H1 (cell line): ENCODE measurements at places on chromosomes 13 and 19. TPM values are rescaled to one million over a fixed set of nuclear protein-coding genes. Genes with fewer than 3 reads are reported as not detected.

Gene TNFRSF19
- 0.50 and 0.57 TPM in 2 replicates for total RNA-seq

Gene RELB
- total RNA-seq = 12.5 and 13.1 TPM in 2 replicates

Gene PLIN4
- 0.45 and 0.54 TPM in 2 replicates for total RNA-seq

Gene SLC8A2
- 7.3 and 8.3 TPM in 2 replicates for total RNA-seq

Gene ZNF726
- not detected in 2 replicates for total RNA-seq

Gene ZNF850
- total RNA-seq = 18.0 and 21.2 TPM in 2 replicates

DNA sequence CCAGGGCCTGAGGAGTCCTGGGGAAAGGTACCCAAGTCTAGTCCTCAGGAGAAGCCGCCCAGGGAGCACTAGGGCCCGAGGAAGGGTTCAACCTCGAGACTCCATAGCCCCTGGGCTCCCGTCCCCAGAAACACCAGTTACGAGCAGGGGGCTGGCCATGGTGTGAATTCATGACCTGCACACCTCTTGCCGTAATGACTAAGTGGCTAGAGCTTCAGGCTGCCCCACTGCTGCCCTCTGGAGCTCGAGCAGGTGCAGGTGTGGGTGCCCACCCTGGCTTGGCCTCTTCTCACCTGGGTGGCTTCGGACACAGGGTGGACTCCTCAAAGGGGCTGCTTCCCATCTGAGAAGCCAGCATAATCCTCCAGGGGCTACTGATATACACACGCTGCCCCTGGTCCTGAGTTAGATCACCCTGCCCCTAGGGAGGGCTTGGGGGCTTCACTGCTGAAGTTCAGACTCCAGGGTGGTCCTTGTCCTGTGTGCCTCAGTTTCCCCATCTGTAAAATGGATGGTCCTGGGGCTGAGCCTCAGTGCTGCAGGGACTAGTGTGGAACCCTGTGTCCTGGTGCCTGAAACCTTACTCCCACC is 13.6 kb downstream of the SPC24 start:
- peaks cover 21% of the 10 kb centered on the region for H3K4me1 ChIP-seq
- H3K27me3 ChIP-seq = no peaks in the 10 kb centered on the region
- no peak overlapping the region for H3K27ac ChIP-seq
- no peak overlapping the region for H3K4me3 ChIP-seq

DNA sequence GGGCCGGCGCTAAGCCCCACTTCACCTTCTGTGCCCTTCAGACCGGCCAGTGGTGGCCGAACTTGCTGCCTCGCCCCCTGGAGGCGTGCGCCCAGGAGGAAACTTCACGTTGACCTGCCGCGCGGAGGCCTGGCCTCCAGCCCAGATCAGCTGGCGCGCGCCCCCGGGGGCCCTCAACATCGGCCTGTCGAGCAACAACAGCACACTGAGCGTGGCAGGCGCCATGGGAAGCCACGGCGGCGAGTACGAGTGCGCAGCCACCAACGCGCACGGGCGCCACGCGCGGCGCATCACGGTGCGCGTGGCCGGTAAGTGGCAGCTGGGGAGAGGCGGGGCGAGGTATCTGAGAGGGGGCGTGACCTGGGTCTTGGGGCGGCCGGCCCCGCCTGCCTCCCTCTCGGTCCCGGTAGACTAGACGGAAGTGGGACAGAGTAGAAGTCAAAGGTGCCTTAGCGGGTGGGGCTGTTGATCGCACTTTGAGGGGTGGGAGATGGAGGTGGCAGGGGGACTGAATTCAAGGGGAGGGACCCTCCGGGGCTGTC is 5.6 kb downstream of the ICAM5 start:
- no peak for DNase-seq
- H3K4me1 ChIP-seq = no peaks in the 10 kb centered on the region
- H3K27ac ChIP-seq = no peak overlapping the region
- H3K4me3 ChIP-seq = peak overlapping the region; percentile 37

DNA sequence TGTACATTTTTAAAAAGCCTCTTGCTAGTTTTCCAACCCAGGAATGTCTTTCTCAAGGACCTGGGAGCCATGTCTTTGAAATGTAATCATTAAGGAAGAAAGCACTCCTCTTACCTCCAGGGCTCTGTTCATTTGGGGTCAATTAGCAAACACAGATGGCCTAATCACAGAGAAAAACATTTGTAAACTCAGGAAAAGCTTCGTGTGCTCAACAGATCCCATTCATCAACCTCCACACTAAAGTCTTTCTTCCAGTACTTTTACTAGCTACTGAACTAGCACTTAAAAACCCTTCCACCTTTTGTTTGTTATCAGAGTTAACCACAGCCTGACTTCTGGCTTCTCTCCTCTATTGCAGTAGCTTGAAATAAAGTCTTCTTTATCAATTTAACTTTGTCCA is 441.4 kb downstream of the PCDH20 start:
- no peak for DNase-seq
- no peaks in the 10 kb centered on the region for H3K36me3 ChIP-seq
- H3K4me3 ChIP-seq = no peak overlapping the region
- no peaks in the 10 kb centered on the region for H3K27me3 ChIP-seq

- no peaks in the 10 kb centered on the region for H3K4me1 ChIP-seq
- no peak overlapping the region for H3K27ac ChIP-seq
- no peaks in the 10 kb centered on the region for H3K27me3 ChIP-seq
- H3K4me3 ChIP-seq = no peak overlapping the region
These were observed 219.9 kb upstream of the IRS2 start for GRCh38 chr13:110006304-110006703.

- no peaks in the 10 kb centered on the region for H3K36me3 ChIP-seq
- H3K27ac ChIP-seq = no peak overlapping the region
- H3K4me3 ChIP-seq = no peak overlapping the region
- no peak for DNase-seq
These were observed 729.4 kb upstream of the SGCG start for GRCh38 chr13:22451327-22451741.

DNA sequence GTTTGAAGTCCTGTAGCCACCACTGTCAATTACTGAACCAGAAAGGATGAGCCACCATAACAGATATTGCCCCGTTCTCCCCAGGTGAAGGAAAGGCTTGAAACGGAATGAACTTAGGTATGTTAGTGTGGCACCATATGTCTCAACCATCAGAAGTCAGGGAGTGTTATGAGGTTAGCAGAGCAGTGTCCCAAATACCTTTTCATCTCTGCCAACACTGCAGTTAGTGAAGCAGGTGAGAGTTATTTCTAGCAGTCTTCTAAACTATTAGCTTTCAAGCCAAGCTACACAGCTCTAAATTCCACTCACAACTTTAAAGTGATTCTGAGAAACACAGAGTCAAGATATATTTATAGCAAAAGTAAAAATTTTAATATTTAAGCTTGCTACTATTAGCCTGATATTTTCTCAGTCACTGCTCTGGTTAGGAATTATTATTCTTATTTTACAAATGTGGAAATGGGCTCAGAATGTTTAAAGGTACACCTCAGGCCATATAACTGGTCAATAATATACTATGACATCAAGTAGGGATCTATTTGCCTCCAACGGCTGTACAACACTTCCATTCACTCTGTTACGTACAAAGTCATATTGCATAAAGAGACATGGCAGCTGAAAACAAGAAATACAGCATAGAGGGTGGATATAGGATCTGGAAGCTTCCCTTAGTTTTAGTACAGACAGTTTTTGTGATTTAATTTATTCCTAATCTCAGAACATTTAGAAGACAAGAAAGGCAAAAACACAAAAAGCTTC is 1527.1 kb upstream of the PRR20A start:
- no peaks in the 10 kb centered on the region for H3K36me3 ChIP-seq
- no peak for DNase-seq
- H3K27me3 ChIP-seq = no peaks in the 10 kb centered on the region
- H3K27ac ChIP-seq = no peak overlapping the region
- no peaks in the 10 kb centered on the region for H3K4me1 ChIP-seq
- no peak overlapping the region for H3K4me3 ChIP-seq

DNA sequence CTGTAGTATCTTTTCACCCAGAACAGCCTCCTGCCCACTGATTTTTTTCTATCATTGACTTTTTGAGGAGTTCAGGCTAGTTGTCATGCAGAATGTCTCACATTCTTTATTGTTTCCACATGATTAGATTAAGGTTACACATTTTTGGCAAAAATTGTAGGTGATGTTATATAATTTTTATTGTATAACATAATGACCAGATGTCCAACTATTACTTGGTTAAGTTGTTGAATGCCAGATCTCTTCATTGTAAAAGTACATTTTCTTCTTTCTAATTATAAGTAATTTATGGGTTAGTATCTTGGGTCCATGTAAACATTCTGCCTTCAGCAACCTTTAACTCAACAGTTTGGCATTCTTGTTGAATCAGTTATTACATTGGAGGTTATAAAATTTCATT is 138.4 kb downstream of the POSTN start:
- no peak for DNase-seq
- no peaks in the 10 kb centered on the region for H3K36me3 ChIP-seq
- H3K4me3 ChIP-seq = no peak overlapping the region
- H3K4me1 ChIP-seq = no peaks in the 10 kb centered on the region
- no peak overlapping the region for H3K27ac ChIP-seq

- no peaks in the 10 kb centered on the region for H3K27me3 ChIP-seq
- no peak overlapping the region for H3K4me3 ChIP-seq
- H3K4me1 ChIP-seq = no peaks in the 10 kb centered on the region
- no peak for DNase-seq
- no peak overlapping the region for H3K27ac ChIP-seq
These were observed 159.5 kb downstream of the PRR20E start for GRCh38 chr13:57326532-57326931.

GRCh38 chr13:90838317-90838960 is 509.0 kb upstream of the MIR17HG start:
- H3K36me3 ChIP-seq = no peaks in the 10 kb centered on the region
- no peak overlapping the region for H3K4me3 ChIP-seq
- no peak overlapping the region for H3K27ac ChIP-seq
- no peak for DNase-seq
- no peaks in the 10 kb centered on the region for H3K27me3 ChIP-seq

GRCh38 chr19:27392027-27392632 is 1820.8 kb downstream of the UQCRFS1 start:
- no peak overlapping the region for H3K27ac ChIP-seq
- no peak overlapping the region for H3K4me3 ChIP-seq
- H3K36me3 ChIP-seq = no peaks in the 10 kb centered on the region
- no peaks in the 10 kb centered on the region for H3K27me3 ChIP-seq

DNA sequence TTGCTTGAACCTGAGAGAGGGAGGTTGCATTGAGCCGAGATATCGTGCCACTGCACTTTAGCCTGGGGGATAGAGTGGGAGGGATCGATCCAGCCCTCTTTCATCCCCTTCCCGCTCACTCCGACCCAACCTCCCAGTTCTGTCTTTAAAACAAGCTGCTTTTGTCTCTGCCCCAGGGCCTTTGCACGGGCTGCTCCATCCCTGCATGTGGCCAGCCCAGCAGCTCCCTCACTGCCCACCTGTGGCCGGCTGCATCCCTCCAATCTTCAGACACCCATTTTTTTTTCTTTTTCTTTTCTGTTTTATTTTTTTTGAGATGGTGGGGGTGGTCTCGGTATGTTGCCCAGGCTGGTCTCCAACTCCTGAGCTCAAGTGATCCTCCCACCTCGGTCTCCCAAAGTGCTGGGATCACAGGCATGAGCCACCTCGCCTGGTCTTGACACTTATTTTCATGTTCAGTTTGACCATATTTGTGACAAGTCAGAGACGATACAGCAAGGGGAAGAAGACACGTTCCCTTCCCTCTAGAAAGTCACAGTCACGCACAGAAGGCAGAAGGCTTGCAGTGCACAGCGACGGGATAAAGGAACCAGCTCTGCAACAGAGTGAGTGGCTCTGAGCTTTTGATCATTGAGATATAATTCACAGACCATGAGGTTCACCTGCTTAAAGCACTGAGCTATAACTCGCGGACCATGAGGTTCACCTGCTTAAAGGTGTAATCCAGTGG is 31.8 kb downstream of the EFNA2 start:
- H3K4me3 ChIP-seq = no peak overlapping the region
- H3K27ac ChIP-seq = no peak overlapping the region
- no peaks in the 10 kb centered on the region for H3K36me3 ChIP-seq
- H3K27me3 ChIP-seq = no peaks in the 10 kb centered on the region; the same call in 1 of the 2 replicates
- DNase-seq = no peak

DNA sequence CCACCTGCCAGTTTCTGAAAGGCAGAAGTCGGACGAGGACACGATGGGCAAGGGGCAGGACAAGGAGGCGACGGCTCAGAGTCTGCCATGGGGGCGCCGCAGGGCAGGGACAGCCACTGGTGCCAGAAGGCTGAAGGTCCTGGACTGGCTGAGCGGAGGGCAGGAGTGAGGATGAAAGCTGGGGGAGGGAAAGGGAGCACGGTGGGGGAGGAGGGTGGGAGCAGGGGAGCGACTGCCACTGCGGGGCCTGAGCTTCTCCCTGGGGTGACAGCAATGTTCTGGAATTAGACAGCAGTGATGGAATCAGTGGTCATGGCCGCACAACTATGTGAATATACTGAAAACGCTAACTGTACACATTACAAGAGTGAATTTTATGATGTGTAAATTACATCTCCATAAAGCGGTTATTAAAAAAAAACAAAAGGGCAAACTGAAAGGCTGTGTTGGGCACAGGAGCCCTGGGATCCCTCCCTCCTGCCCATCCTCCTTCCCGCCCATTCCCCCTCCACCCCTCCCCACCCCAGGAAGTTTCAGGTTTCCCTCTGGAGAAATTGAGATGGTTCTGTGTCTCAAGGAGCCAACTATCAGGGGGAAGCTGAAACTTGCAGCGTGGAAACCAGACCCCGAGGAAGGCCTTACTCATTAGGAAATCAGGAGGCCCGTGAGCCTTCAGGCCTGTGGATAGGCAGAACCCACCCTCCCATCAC is 15.9 kb downstream of the MLLT1 start:
- no peak overlapping the region for H3K27ac ChIP-seq
- DNase-seq = no peak
- H3K27me3 ChIP-seq = no peaks in the 10 kb centered on the region
- peaks cover 12% of the 10 kb centered on the region; the same call in 1 of the 2 replicates for H3K36me3 ChIP-seq
- H3K4me1 ChIP-seq = no peaks in the 10 kb centered on the region; the same call in none of the 2 replicates

- no peaks in the 10 kb centered on the region for H3K36me3 ChIP-seq
- no peak for DNase-seq
- no peak overlapping the region for H3K4me3 ChIP-seq
- no peak overlapping the region for H3K27ac ChIP-seq
- H3K4me1 ChIP-seq = no peaks in the 10 kb centered on the region
- no peaks in the 10 kb centered on the region for H3K27me3 ChIP-seq
These were observed 32.3 kb upstream of the FGF9 start for GRCh38 chr13:21638319-21639282.

- H3K27me3 ChIP-seq = no peaks in the 10 kb centered on the region
- no peaks in the 10 kb centered on the region for H3K4me1 ChIP-seq
- H3K36me3 ChIP-seq = no peaks in the 10 kb centered on the region
- no peak overlapping the region for H3K4me3 ChIP-seq
- H3K27ac ChIP-seq = no peak overlapping the region
- no peak for DNase-seq
These were observed 38.4 kb downstream of the DACH1 start for GRCh38 chr13:71828564-71828963.

- H3K27ac ChIP-seq = no peak overlapping the region
- no peak for DNase-seq
- H3K27me3 ChIP-seq = no peaks in the 10 kb centered on the region
- no peaks in the 10 kb centered on the region for H3K36me3 ChIP-seq
- H3K4me1 ChIP-seq = no peaks in the 10 kb centered on the region
These were observed 65.8 kb upstream of the ADGRE5 start for GRCh38 chr19:14315433-14315832.

GRCh38 chr13:52975969-52976368 is 52.6 kb upstream of the OLFM4 start:
- no peaks in the 10 kb centered on the region for H3K36me3 ChIP-seq
- no peaks in the 10 kb centered on the region for H3K4me1 ChIP-seq
- DNase-seq = no peak
- H3K27me3 ChIP-seq = no peaks in the 10 kb centered on the region
- no peak overlapping the region for H3K27ac ChIP-seq
- H3K4me3 ChIP-seq = no peak overlapping the region
